ENCODE measurements at places on chromosomes 7 and 10. TPM values are rescaled to one million over a fixed set of nuclear protein-coding genes. Genes with fewer than 3 reads are reported as not detected.

GRCh38 chr10:90337316-90337715 is 520.5 kb downstream of the HTR7 start:
- no peak for DNase-seq

GRCh38 chr7:101302641-101303101 is 18.9 kb downstream of the IFT22 start:
- no peak for DNase-seq

GRCh38 chr10:24642921-24643678 is 80.6 kb downstream of the ARHGAP21 start:
- DNase-seq = no peak

GRCh38 chr10:47182934-47183703 is 116.9 kb upstream of the GDF10 start:
- no peak for DNase-seq

- DNase-seq = no peak
Measured at GRCh38 chr10:114711176-114711868, 53.2 kb upstream of the ABLIM1 start.

The ENKUR gene
- 10.5 TPM for total RNA-seq

The SLC18A2 gene
- total RNA-seq = 1.9 TPM

The KRIT1 gene
- total RNA-seq = 72.5 TPM
